ENCODE measurements at places on chromosomes 6 and 20.

DNA sequence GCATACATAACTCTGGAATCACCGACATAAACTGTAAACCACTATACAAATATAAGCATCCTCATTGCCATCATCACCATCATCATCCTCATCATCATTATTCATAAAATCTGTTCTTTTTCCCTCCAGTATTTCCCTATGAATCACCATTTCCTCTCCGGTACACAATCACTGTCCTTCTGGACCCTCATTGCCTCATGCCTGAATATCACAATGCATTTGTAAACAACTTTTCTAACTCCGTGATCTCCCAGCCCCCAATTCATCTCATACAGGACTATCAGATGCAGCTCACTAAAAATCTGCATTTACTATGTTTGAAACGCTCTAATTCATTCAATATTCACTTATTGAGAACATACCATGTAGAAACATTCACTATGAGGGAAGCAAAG is 339.7 kb downstream of the TBC1D32 start:
- DNase-seq, result no peak

- DNase-seq, result no peak
These were observed 12.7 kb downstream of the LRRN4 start for GRCh38 chr20:6040958-6041807.

- DNase-seq, result no peak
These were observed 2.6 kb downstream of the BPIFB2 start for GRCh38 chr20:33010133-33010504.

DNA sequence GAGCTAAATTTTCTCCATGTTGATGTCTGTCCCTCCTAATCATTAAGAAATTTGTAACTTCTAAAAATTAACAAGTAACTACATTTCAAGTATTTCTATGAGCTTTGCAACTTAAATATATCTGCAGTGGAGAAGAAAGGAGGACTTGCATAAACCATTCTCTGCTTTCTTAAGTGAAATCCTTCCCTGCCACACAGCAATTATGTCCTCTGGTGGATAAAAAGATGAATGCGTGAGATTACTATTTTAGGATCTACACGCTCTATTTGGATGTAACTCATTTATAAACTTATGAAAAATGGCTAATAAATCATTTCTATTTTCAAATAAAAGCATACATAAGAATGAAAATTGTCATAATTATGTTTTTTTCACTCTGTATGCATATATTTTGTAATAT is 338.0 kb upstream of the PTCHD4 start:
- DNase-seq, result no peak

DNA sequence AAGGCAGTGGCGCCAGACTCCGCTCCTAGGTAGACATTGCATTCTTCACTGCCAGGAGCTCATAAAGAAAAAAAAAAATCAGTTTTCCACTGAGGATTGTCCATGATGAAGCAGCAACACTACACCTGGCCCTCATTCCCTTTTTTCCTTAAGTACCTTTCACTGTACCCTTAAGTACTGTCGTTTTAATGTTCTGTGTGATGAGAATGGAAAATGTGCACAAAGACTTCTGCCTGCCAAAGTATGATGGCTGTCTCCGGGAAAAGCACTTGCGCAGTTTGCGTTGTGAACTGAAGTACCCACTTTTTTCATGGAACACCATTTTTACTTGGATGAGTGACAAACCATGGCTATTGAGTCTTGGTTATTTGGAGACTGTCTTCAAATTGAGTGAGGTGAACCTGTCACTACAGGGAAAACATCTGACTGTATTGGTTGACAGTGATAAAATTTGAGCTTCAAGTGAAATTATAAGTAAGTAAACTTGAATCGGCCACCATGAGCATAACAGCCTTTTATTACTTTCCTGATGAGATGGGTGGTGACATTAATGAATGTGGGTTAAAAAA is 104.8 kb downstream of the NCOA3 start:
- DNase-seq, result no peak

DNA sequence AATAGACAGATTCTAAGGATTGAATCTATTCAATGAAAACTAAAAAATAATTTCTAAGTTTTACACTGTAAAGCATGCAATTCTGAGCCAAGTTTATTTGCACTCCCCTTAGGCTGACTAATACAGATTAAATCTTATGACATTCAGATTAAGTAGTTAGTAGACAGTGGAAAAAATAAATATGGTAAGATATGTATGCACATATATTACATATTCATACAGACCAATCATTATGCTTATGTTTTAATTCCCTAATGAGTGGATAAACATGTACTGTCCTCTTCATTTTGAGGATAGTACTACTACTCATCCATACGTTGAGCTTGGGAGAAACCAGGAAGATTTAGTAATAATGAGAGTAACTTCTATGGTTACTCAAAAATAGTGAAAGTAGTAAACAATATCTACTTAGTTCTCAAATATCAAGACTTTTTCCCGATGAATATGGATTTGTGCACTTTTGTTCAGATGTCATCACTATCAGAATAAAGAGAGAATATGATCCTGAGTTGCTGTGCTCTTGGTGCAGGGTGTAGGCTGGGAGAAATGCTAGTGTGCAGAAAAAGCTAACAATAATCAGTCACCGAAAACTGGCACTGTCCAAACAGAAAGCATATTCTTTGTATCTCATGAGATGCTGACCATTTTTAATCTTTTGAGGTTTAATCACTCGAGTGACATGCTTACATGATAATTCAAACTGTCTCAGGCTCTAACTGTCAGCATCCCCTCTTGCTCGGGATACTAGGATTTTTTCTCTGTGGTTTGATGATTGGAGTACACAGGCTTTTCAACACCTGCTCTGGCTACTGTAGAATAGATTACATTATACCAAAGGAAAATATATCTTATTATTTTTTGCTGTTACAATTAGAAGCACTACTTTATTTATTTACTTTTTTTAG is 111.6 kb downstream of the EPHA7 start:
- no peak for DNase-seq

- no peak for DNase-seq
These were observed 554.5 kb upstream of the MAP3K7 start for GRCh38 chr6:91141346-91141745.

DNA sequence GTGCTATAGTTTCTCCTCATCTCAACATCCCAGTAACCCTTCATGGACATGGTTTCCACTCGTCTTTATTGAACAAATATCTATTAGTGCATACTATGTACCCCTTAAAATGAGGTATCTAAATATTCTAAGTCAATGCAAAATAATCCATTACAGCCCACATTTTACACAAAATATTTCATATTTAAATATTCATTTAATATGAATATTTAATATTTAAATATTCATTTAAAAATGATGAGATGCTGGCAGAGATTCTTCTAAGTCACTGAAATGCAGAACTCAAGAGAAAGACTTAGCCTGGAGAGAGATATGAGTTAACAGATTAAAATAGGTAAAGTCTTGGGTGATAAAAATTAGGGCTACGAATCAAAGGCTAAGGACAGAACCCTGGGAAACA is 17.9 kb downstream of the EPB41L2 start:
- no peak for DNase-seq

- no peak for DNase-seq
These were observed 77.8 kb downstream of the JAG1 start for GRCh38 chr20:10595985-10596384.

- no peak for DNase-seq
These were observed 317.6 kb downstream of the HDGFL1 start for GRCh38 chr6:22886650-22887581.

DNA sequence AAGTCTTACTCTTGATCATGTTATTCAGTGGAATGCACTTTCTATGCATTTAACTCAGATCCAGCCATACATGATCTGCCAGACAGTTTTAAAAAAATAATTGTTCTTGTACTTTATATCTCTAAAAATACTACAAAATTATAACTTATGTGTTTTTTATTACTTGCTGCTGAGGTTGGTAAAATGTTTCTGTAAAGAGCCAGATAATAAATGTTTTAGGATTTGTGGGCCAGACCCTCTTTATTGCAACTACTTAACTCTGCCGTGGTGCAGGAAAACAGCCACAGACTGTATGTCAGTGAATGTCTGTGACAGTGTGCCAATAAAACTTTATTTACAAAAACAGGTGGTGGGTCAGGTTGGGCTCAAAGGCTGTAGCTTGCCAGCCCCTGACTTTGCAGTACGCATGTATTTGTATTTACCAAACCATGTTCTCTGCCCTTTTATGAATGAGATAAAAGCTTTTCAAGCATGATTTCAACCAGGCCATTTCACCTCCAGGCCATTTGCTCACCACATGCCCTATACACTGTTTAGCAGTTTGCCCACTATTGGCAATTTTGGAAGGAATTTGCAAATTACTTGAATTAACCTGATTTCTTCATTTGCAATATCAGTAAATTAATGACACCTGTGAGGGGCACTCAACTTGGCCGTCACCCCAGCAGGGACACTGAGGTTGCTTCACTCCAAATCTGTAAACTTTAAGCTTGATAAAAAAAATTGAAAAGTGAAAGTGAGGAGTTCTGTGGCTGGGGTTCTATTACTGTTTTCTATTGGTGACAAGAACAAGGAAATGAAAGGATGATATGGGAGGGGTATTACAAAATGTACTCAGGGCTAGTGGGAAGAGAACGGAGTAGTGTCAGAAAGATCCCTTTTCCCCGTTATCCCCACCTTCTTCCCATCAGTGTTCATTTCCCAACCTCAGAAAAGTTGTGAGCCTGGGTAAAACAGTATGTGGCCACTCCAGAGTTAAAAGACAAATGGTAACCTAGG is 133.4 kb downstream of the CEBPB start:
- no peak for DNase-seq

DNA sequence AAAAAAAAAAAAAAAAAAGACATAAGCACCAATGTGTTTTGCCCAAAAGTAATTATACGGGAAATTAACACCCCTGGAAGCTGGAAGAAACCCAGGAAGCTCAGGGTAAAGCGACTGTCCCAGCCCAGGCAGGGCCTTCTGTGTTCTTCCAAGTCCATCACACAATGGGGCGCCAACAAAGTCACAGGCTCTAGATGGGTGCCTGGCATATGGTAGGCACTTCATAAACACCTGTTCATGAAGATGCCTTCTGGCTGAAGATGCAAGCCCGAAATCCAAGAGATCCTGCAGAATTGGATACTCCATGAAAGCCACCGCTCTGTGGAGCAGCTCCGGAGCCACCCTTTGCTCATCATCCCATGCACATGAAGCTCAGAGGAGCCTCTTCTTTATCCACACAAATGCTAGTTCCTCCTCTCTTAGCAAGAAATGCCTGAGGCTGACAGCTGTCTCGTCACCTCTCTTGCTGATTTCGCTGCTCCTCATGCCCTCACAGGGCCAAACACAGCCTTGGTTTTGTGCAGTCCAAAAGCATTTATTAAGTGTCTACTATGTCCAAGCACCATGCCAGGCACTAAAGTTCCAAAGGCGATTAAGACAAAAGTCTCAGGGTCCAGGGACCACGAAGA is 76.6 kb downstream of the TRERF1 start:
- DNase-seq, result no peak

GRCh38 chr6:37535428-37535758 is 35.7 kb upstream of the CCDC167 start:
- DNase-seq, result no peak

GRCh38 chr6:29708432-29709179 is 14.6 kb upstream of the HLA-F start:
- no peak for DNase-seq

DNA sequence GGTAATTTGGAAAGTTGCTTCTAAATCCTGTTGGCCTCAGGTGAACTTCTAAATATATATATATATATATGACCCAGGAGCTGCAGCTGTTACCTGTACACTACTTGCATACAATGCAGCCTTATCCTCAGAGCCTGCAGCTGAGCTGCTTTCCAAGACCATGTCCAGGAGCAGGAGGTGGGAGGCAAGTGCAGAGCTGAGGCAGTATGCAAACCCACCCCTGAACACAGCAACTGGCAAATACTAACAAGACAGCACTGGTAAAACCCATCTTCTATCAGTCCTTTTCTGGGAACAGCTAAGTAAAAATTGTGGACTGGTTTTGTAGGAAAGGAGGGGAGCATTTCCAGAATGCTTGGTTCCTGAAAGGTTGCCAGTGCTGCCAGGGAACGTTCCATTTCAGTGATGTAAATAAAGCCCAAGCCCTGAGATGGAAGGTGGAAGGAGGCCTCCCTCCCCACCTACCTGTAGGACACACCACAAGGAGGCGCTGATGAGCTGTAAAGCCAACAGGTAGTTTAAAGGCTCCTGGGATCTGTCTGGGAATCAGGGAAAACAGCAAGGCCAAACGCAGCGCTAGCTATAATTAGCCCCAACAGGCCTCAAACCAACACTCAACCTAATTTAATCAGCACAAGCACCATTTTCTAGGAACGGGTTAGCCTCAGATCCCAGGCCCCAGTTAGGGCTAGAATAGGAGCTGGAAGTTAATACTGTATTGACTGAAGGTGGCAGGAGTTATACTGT is 93.8 kb upstream of the MAP7 start:
- DNase-seq, result peak; percentile 81

DNA sequence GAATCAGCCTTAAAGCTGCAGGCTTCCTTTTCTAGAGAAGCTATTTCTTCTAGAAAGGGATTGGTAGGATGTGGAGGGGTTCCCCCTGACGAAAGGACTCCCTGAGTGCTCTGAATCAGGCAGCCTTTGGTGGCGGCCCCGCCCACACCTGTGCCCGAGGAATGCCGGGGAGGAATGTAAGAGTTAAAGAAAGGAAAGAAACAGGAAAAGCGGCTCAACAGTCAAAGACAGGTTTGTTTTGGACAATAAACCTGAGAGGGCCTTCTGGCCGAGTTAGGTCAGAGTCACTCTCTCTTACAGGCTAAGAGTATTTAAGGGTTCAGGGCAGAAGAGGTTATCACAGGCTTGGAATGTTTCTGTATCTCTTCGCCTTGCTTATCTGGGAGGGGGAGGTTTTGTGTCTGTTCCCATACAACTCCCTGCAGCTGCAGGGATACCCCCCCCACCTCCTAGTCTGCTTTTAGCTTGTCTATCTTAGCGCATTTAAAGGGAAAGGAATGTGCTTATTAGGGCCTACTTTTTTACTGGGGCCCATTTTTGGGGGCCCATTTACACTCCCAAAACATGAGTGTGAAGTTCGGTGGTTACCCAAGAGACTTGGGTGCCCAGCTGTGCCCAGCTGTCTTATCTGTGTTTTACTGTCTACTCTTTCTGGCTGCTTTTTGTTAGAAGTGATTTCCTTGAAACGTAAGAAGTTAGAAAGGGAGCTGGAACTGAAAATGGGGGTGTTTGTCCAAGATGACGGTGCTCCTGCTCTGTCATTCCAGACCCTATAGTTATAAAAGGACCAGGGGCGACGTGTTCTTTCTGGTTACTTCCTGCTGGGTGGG is 32.8 kb downstream of the DYNLT1 start:
- DNase-seq, result no peak

GRCh38 chr6:21965016-21965415 is 331.8 kb downstream of the PRL start:
- DNase-seq, result no peak

DNA sequence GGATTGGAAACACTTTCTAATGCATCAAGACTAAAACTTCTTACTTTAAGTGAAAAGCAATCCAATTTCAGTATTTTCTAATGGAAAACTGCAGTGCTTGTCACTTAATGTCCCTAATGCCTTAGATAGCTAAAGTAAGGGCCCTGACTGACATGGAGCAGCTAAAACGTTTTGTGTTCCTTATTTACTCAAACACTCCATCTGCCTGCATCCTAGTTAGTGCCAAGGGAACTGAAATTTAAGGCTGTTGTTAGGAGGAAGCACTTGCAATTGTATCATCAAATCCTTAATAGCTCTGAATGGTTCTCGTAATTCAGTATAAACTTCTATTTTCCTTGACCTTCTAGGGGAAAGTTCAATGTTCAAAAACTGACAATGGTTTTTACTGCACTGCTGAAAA is 127.4 kb downstream of the GJA10 start:
- DNase-seq, result no peak

Measured in AML-193 (cell line).